Left lung (tissue), 14 donors: ENCODE measurements at places on chromosomes 6 and 20. TPM values are rescaled to one million over a fixed set of nuclear protein-coding genes. Genes with fewer than 3 reads are reported as not detected.

DNA sequence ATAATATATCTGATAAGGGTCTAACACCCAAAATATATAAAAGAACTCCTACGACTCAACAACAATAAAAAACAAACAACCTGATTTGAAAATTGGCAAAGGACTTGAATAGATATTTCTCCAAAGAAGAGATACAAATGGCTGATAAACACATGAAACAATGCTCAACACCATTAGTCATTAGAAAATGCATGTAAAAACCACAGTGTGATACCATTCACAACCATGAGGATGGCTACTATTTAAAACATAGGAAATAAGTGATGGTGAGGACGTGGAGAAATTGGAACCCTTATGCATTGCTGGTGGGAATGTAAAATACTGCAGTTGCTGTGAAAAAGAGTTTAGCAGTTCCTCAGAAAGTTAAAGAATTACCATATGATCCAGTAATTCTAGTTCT lies 41.4 kb downstream of the PTGIS start:
- DNase-seq, result no peak
- no peaks in the 10 kb centered on the region for H3K27me3 ChIP-seq
- no peaks in the 10 kb centered on the region for H3K4me1 ChIP-seq
- no peaks in the 10 kb centered on the region for H3K36me3 ChIP-seq
- no peak overlapping the region for H3K27ac ChIP-seq

DNA sequence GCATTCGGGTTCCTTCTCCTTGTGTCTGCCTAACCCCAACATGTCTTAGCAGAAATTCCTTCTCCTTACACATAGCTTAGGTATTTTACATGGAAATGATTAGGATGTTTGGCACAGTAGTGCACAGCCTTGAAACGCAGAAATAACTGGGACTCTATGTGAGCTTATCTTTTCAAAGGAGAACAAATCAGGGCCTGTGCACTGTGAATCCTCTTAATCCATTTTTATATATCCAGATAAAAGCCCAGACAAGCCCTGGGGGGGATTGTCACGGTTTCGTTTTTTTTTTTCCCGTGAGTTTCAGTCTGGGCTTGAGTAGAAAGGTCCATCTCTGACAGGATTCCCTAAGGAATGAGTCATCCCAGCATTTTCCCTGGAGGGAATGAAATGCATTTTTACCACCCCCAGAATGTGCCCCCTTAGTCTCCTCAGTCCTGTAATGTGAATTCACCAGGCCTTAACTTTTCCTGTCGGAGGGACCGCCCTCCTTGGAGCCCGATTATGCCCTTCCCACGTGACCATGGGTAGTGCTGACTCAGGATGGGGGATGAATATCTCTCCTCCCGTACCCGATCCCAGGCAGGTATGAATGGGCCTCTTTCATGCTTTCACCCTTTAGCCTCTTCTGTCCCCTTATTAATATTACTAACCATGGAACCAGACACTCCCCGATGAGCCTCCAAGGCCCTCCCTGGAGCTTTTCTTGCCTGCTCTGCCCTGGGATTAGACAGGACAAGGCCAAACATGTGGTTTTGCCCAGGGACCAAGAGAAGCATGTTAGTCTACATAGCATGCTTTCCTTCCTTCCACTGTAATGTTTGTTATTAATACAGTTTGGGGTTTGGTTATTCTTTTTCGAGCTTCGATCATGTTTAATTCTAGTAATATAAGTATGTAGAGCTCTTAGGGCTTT lies 23.9 kb upstream of the NAA20 start:
- no peak overlapping the region for H3K4me3 ChIP-seq
- peaks cover 25% of the 10 kb centered on the region for H3K4me1 ChIP-seq
- peak overlapping the region; percentile 66 for H3K27ac ChIP-seq
- peaks cover 70% of the 10 kb centered on the region for H3K36me3 ChIP-seq

DNA sequence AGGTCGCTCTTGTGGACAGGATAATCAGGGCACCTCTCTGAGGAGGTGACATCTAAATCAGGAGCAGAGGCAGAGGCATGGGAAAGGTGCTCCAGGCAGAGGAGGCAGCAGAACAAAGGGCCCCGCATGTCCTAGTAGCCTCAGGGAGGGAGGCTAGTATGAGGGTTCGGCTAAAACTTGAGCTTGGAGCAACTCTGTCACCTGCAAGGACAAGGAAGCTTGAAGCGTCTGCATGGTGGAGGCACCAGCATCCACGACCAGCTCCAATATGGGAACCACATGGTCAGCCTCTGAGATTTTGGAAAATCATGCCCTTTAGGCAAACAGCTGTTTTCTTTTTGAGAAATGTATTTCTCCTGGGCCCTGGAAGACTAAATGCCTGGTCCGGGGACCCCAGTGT lies 13.0 kb upstream of the MPC1 start:
- no peak for DNase-seq
- no peak overlapping the region for H3K4me3 ChIP-seq
- H3K27ac ChIP-seq, result no peak overlapping the region
- H3K4me1 ChIP-seq, result no peaks in the 10 kb centered on the region
- H3K27me3 ChIP-seq, result no peaks in the 10 kb centered on the region

GRCh38 chr20:56391037-56391436 lies 978 bp downstream of the AURKA start:
- H3K27ac ChIP-seq, result no peak overlapping the region
- peaks cover 14% of the 10 kb centered on the region for H3K4me1 ChIP-seq
- H3K4me3 ChIP-seq, result peak overlapping the region; percentile 87
- no peak for DNase-seq
- no peaks in the 10 kb centered on the region for H3K27me3 ChIP-seq

DNA sequence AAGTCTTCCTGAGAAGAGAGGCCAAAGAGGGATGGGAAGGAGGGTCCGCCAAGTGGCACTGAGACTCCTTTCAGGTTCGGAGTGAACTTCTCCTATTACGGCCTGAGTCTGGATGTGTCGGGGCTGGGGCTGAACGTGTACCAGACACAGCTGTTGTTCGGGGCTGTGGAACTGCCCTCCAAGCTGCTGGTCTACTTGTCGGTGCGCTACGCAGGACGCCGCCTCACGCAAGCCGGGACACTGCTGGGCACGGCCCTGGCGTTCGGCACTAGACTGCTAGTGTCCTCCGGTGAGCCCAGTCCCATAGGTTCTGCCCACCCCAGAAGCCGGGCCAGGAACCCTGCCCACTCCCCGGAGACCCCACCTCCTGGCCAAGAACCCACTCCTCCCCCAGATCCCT lies 4.1 kb downstream of the SLC22A7 start:
- no peaks in the 10 kb centered on the region for H3K4me1 ChIP-seq
- H3K27ac ChIP-seq, result no peak overlapping the region
- no peaks in the 10 kb centered on the region for H3K36me3 ChIP-seq
- peaks cover 42% of the 10 kb centered on the region for H3K27me3 ChIP-seq
- DNase-seq, result no peak
- H3K4me3 ChIP-seq, result no peak overlapping the region

The OPN5 gene
- polyA plus RNA-seq, result not detected

The EYA4 gene
- 8.7 TPM for polyA plus RNA-seq

The ZNF311 gene
- 6.2 TPM for polyA plus RNA-seq

The PBOV1 gene
- polyA plus RNA-seq, result not detected

The PLEKHG1 gene
- 29.9 TPM for polyA plus RNA-seq

The SAMD3 gene
- polyA plus RNA-seq, result 1.7 TPM
